ENCODE measurements at places on chromosomes 11 and 22. TPM values are rescaled to one million over a fixed set of nuclear protein-coding genes. Genes with fewer than 3 reads are reported as not detected.

Gene CCND1
- total RNA-seq: 58.9 TPM

Gene MLC1
- 0.24 TPM for total RNA-seq

Gene RIBC2
- 1.2 TPM for total RNA-seq

Gene ALDH3B2
- 0.57 TPM for total RNA-seq

Gene MRGPRX4
- not detected for total RNA-seq

Gene FLRT1
- 0.23 TPM for total RNA-seq

Gene TMEM80
- 25.6 TPM for total RNA-seq

Gene NDUFC2
- 132 TPM for total RNA-seq

Gene NRXN2
- 7.0 TPM for total RNA-seq

Gene HEPACAM
- not detected for total RNA-seq

Gene FAM180B
- not detected for total RNA-seq

Gene CNTN5
- not detected for total RNA-seq

Gene KCNJ11
- 0.35 TPM for total RNA-seq

Gene MADD
- 32.9 TPM for total RNA-seq

Gene TCIRG1
- total RNA-seq: 81.0 TPM

Gene KRTAP5-7
- total RNA-seq: 0.27 TPM

Gene TEX54
- not detected for total RNA-seq

Gene TNNT3
- total RNA-seq: 1.5 TPM

Gene CTSD
- total RNA-seq: 545 TPM

Gene KRTAP5-11
- total RNA-seq: not detected

Gene MOGAT2
- not detected for total RNA-seq

Gene POTEH
- total RNA-seq: not detected

Gene OR52N4
- total RNA-seq: 0.55 TPM

Gene TIRAP
- 16.0 TPM for total RNA-seq

Gene DSCAML1
- total RNA-seq: 16.2 TPM

Gene XPNPEP3
- total RNA-seq: 23.1 TPM

Gene SLC43A3
- 47.2 TPM for total RNA-seq

Gene MUC5B
- total RNA-seq: 3.1 TPM

Gene PKP3
- 2.6 TPM for total RNA-seq

Gene LDHAL6A
- total RNA-seq: 0.61 TPM

Gene OR6T1
- total RNA-seq: not detected

Gene SCN2B
- 1.1 TPM for total RNA-seq

Gene DLG2
- 13.6 TPM for total RNA-seq

All from ovary (tissue), 10 donors.